ENCODE measurements at places on chromosomes 1 and 21. TPM values are rescaled to one million over a fixed set of nuclear protein-coding genes. Genes with fewer than 3 reads are reported as not detected.

The ELAPOR1 gene
- 0.13 TPM for total RNA-seq

The CLCA4 gene
- total RNA-seq, result not detected

The TESK2 gene
- 1.6 TPM for total RNA-seq

The GJA9 gene
- total RNA-seq, result not detected

The RNF223 gene
- total RNA-seq, result not detected

The TFF2 gene
- total RNA-seq, result not detected

The IFNAR2 gene
- 7.2 TPM for total RNA-seq

The SPRR4 gene
- total RNA-seq, result not detected

The EFNA1 gene
- total RNA-seq, result 1.8 TPM

The C1QTNF12 gene
- total RNA-seq, result 0.88 TPM

The CEP85 gene
- total RNA-seq, result 4.6 TPM

The C1QC gene
- total RNA-seq, result not detected

The BRINP2 gene
- 0.39 TPM for total RNA-seq

The SEC16B gene
- 2.1 TPM for total RNA-seq

The S100A8 gene
- not detected for total RNA-seq

The TTC34 gene
- 0.26 TPM for total RNA-seq

The TNFSF4 gene
- total RNA-seq, result 3.3 TPM

The TSPEAR gene
- total RNA-seq, result not detected

The SLC16A4 gene
- total RNA-seq, result 21.7 TPM

The PER3 gene
- total RNA-seq, result 3.8 TPM

The OR10J1 gene
- not detected for total RNA-seq

The AGO3 gene
- total RNA-seq, result 4.5 TPM

The ETV3L gene
- total RNA-seq, result not detected

The DUSP23 gene
- total RNA-seq, result 29.5 TPM

The ZCCHC17 gene
- 44.0 TPM for total RNA-seq

The HMCN1 gene
- 6.9 TPM for total RNA-seq

The SYNC gene
- 2.4 TPM for total RNA-seq
